ENCODE measurements at places on chromosomes 12 and 14.

- DNase-seq, result no peak
Measured at GRCh38 chr14:46574221-46574977, 77.2 kb downstream of the RPL10L start.

- peak; percentile 98 for DNase-seq
Measured at GRCh38 chr12:57935839-57936512, 5.4 kb upstream of the ATP23 start.

DNA sequence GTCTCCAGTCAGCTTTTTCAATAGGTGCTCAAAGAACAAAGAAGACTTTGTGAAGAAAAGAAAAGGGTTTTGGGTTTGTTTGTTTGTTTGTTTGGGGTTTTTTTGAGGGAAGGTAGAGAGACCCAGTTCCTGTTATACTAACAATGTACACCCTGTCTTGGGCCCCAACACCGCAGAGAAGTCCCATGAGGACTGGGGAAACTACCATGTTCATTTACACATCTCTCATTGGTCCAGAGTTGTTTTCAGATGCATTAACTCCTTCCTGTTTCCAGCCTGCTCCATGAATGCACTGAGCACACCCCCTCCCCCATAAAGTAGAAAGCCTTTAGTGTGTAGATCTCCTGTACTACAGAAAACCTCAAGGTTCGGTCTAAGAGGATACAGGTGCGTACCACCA lies 51.1 kb upstream of the SLC8A3 start:
- no peak for DNase-seq

GRCh38 chr14:49487238-49487637 lies 98.9 kb downstream of the RPS29 start:
- DNase-seq, result no peak

GRCh38 chr12:52148464-52149181 lies 43.2 kb downstream of the KRT80 start:
- DNase-seq, result no peak

GRCh38 chr12:2341051-2341751 lies 288.4 kb downstream of the CACNA1C start:
- no peak for DNase-seq

Data from OCI-LY7 (cell line).